ENCODE measurements at places on chromosomes 6 and 20.
A peak's percentile ranks its signal among the peaks of the same experiment; 100 is the strongest.

- DNase-seq: no peak
Observed at GRCh38 chr6:16104624-16105433, 24.1 kb upstream of the MYLIP start.

GRCh38 chr6:134240665-134241431, 77.1 kb downstream of the SGK1 start:
- DNase-seq: peak; percentile 91

- DNase-seq: no peak
Observed at GRCh38 chr6:33549896-33550295, 30.2 kb downstream of the BAK1 start.

DNA sequence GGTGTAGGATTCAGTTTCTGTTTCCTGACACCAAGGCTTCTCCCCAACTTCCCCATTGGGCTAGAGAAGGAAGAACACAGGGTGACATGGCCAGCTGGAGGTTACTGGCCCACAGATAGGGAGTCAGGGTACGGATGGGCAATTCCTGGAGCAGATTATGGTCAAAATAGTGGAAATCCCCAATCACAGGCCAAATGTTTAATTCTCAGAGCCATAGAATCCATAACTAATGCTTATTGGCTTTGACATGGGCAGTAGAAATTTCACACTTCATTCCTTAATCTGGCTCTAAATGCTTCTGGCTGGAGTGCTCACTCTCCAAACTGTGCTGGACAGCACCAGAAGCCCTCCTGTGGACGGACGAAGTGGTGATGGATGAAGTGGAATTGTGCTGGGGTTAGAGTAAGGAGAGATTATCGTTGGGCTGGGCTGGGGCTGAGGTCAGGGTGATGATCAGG, 887 bp downstream of the SIGLEC1 start:
- no peak for DNase-seq

Measured in CD4-positive, alpha-beta T cell treated with Interleukin-6 for 4 hours (primary cell).